ENCODE measurements at places on chromosomes 1 and 21.

GRCh38 chr1:234601301-234602017 is 8.5 kb downstream of the IRF2BP2 start:
- no peak for DNase-seq

- no peak for DNase-seq
Measured at GRCh38 chr1:9737057-9737456, 85.5 kb downstream of the PIK3CD start.

GRCh38 chr1:171506525-171507304 is 21.4 kb downstream of the PRRC2C start:
- no peak for DNase-seq

DNA sequence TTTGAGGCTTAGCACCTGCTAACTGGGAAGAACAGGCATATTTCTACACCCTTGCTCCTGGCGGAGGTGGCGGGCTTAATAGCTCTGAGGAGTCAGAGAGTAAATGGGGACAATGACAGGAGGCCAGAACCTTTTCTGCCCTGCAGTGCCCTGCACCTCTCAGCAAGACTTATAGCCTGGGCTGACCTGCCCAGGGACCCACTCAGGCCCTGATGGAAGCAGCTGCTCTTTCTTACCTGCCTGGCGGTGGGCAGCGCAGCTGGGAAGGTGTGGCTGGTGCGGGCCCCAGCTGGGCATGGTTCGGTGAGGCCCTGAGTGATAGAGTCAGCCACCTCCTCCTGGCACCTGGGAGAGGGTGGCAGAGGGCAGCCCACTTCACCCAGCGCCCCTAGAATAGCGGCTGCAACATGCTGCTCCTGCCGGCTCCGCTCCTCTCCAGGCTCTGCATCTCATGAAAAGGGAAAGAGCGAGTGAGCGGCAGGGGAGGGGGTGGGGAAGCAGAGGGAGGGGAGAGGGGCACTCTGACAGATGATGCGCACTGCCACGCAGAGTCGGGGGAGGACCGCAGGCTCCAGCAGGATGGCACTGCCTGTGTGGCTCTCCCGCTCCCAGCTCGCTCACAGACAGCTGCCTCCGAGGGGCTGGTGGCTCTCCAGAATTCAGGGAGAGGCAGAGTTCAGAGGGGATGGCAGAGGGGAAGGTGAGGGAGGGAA is at the start of gene RGS8:
RGS8 (minus strand) TSS at position 472 of the 713 bp plus-strand sequence. CDS start 14,938 bp downstream, outside the sequence.
- DNase-seq, result no peak

- no peak for DNase-seq
Measured at GRCh38 chr1:15115542-15116330, 37.8 kb upstream of the TMEM51 start.

- no peak for DNase-seq
Measured at GRCh38 chr1:175433532-175434282, 241.1 kb upstream of the KIAA0040 start.

GRCh38 chr1:207336559-207337467 is 15.3 kb downstream of the CD55 start:
- no peak for DNase-seq

GRCh38 chr1:203495845-203496244 is 1.9 kb downstream of the OPTC start:
- DNase-seq, result no peak

DNA sequence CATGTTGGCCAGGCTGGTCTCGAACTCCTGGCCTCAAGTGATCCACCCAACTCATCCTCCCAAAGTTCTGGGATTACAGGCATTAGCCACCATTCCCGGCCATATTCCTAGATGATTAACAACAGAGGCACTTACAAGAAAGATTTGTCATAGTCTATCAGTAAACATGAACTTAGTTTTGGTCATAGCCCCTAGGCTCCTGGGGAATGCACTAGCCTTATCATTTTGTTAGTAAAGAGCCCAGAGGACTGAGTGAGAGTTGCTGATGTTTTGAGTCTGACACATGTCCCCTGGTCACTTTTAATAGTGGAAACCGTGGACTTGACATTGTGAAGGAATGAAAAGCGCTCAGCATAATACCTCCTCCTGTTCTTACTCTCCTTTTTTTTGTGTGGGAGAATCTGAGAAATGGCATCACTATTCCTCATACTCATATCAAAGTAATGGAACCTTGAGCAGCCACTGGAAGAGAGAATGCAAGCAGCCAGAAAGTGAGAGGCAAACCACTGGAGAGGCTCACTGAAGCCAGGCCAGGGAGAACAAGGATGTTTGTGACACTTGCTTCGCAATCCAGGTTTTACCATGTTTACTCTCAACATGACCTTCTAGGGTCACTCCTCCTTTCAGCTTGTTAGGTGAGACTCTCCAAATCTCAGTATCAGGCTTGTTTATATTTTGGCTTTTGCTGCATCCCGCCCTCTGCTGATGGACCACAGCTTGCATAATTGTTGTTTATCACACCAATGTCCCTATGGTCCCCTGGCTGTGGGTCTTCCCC is 14.8 kb downstream of the ATP1B1 start:
- no peak for DNase-seq

DNA sequence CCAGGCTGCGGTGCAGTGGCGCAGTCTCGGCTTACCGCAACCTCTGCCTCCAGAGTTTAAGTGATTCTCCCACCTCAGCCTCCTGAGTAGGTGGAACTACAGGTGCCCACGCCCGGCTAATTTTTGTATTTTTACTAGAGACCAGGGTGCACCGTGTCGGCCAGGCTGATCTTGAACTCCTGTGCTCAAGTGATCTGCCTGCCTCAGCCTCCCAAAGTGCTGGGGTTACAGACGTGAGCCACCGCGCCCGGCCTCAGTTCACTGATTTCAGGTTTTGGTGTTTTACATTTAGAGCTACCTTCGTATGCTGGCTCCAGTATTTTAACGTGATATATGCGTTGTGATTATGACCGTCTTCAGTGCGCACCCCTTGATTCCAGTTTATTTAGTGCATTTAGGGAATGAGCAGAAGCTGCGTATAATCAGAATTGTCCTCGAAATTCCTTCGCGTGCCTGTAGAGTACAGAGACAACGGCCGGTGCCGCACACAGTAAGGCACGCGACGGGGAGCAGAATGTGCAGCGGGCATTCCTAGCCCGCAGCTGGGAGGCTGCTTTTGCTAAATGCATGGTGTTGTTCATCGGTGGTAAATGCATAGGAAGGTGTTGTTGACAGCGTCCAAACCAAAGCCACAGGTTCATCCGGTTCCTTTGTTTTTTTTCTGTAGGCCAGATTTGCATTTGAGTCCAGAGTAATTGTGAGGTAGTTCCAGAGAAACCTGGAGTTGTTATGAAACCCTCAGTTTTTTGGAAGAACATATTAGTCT is 48.9 kb upstream of the DIP2A start:
- DNase-seq, result no peak

DNA sequence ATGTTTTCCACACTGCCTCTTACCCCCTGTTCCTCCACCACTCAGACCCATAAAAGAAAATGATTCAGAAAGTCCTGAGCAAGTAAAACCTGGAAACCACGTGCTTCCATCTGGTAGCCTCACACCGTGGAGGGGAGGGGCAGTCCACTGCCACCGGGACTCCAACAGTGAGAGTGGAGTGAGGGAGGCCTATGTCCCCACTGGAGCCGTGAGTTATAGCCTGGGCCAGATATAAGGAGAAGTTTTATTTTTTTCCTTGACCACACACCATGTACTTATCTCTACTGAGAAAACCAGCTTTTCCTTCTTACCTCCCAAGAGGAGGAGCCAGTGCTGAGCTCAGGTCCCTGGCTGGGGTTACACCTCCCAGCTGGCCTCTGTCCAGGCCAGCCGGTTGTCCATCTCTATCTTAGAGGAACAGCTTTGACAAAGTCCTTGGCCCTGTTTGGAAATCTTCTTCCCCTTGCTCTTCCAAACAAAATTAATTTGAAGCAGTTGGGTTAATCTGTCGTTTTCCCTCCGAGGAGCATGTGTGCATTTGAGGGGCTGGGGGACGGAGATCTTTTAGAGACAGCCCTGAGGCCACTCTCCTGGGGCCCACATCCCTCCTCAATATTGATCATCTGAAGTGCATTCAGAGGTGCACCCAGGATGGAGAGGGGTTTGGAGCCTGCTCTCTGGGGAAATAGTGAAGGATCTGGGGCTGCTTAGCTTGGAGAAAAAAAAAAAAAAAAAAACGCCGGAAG is 49.1 kb upstream of the SERBP1 start:
- DNase-seq, result no peak

DNA sequence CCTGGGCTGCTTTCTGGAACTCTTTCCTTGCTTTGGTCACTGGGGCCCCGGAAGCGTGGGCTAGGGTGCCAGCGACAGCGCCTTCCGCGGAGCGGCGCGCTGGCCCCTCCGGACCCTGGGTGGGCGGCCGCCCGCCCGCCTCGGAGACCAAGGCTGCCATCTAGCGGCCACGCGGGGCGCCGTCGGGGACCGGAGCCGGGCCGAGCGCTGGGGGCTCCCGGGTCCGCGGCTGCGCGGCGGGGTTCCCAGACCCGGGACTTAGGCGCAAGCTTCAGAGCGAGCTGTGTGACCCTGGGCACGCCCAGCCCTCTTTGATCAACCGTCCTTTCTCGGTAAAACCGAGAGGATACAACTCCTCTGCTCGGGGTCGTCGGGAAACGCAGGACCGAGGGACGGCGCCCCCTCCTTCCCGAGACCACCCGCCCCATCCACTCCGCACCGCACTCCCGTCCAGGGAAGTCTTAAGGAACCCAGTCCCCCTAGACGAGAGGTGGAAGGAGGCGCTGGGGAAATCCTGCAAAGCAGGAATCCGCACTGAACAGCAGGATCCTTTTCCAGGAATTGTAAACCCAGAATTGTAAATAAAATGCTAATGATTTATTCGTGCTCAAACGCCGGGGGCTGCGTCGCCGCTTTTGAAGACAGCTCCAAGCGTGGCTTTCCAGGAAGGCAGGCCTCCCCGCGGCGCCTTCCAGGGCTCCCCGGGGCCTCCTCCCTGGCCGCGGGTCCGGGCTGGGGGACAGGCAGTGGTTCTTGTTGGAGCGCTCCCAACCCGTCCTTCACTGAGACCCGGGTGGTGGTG is 41.2 kb downstream of the RRAGC start:
- peak; percentile 16 for DNase-seq

DNA sequence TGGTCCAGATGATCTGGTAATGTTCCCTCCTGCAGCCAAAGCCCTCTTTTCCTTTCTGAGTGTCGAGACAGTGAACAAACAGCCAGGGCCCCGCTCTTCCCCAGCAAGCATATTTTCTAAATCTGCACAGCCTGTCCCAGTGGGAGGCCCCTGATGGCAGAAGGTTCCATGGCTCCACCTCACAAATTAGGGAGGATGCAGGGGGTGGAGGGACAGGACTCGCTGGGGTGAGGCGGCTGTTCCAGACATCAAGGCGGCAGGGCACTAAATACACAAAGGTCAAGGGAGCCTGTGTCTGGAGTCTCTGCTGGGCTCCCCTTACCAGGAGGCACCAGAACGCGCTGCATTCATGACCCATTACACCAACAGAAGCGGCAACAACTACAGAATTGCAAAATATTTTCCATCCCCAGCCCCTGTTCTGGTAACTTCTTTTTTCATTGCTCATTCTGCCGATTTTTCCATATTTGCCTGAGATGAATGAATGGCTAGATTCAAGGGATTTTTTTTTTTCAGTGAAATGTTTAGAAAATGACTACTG is 27.0 kb upstream of the PRELP start:
- no peak for DNase-seq

DNA sequence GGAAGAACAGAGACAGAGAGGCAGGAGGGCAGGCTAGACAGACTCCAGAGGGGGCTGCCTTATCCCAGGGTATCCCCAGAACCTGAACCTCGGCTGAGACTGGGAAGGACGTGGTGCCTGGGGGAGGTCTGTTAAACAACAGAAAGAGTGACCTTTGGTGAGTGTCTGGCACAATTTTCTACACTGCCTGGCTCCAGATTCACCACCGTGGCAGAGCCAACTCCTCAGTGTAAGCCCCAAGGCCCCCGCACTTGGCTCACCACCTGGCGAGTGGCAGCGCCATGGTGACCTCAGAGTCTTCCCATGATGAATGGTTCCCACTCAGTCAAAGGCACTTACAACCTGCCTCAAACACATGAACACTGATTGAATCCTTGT is 6.5 kb downstream of the RD3 start:
- DNase-seq, result no peak

GRCh38 chr1:9322661-9323244 is 30.1 kb downstream of the SPSB1 start:
- no peak for DNase-seq

DNA sequence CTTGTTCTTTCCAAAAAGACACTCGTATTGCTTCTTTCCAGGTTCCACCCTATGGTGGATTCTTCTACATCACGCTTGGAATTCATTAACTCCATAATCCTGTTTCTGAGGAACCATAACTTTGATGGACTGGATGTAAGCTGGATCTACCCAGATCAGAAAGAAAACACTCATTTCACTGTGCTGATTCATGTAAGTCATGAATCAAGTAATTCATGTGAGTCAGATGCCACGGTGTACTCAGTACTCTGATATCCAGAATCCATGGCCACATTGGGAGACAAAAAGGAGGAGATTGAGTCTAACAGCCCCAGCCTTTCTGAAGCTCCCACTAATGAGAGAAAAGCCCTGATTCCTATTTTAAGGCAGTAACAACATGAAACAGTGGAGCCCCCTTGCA is 7.4 kb downstream of the CHI3L2 start:
- no peak for DNase-seq

DNA sequence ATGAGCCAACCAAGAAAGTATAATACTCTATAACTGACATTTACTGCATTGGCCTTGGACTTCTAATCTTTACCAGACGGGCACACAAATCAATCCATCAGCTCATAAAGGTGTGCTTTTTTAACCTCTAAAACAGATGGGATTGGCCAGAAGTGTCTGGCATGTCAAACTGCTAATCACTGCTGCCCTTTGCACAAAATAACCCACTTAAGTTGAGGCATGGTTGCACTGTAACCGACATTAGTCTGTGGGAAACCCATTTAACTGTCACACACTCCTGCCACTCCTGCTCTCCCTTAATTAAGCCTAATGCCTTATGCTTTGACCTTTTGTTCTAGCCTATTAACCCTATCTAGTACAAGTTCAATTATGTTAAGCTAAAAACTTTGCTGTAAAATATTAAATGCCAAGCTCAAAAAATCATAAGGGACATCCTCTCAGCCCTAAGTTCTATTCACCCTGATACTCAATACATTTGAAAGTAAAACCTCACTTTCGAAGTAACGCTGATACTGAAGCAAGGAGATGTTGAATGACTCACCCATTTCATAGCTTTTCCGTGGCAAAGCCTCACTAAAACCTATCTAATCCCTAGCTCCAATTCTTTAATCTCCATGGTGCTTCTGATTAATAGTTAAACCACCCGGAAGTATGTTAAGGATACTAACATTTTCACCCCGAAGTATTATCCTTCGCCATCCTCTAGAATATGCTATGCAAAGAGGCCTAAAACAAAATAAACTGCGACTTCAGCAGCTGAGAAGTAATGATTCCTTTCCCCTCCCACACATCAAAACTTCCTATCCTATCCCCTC is 12.9 kb downstream of the NRIP1 start:
- no peak for DNase-seq

DNA sequence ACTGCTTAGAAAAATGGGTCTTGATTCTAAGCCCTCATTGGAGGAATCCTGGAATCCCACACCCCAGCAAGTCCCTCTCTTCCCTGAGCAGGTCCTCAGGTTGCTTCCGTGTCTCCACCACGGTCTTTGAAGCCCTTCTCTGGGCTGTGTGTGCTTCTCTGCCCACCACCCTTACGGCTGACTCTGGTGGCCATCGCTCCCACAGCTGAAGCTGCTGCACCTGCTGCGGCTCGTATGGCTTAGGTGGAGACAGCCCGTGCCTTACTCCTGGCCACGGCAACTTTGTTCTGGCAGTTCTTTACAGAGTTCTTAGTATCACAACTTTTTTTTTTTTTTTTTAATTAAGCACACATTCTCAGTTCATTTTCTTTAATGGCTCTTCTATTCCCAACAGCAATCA is 10.9 kb upstream of the KIF26B start:
- DNase-seq, result no peak
